ENCODE measurements at places on chromosomes 2 and 18.

DNA sequence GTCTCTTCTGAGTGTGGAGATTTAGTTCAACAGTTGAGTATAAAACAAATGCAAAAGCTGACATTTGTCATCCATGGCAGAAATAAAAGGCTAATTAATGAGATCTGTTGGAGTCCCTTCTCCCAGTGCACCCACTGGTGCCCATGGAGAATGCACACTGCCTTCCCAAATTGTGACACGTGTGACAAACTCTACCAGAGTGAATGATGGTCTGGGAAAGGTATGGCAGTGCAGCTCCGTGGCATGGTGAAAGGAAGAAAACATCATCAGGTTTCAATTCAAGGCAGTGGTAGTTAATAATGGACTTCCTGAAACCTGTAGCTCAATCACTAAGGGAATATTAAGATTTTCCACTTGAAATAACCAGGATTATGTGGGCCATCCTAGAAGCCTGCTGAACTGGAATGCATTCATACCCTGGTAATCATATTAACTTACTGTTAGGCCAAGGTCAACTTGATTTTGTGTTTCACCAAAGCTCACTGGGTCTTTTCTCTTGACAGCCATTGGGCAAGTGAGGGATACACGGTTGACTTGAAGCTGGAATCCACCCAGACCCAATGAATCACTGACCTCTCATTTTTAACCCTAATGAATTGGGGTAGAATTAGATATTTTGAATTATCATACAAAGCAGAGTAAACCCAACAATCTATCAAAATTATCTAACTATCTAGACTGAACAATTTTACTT is 167.6 kb downstream of the AFF3 start:
- DNase-seq = no peak

- DNase-seq = no peak
Observed at GRCh38 chr2:17557596-17557995, 17.1 kb downstream of the VSNL1 start.

GRCh38 chr2:191635333-191636234 is 42.4 kb upstream of the NABP1 start:
- no peak for DNase-seq

GRCh38 chr2:237456200-237456843 is 30.7 kb upstream of the MLPH start:
- no peak for DNase-seq

DNA sequence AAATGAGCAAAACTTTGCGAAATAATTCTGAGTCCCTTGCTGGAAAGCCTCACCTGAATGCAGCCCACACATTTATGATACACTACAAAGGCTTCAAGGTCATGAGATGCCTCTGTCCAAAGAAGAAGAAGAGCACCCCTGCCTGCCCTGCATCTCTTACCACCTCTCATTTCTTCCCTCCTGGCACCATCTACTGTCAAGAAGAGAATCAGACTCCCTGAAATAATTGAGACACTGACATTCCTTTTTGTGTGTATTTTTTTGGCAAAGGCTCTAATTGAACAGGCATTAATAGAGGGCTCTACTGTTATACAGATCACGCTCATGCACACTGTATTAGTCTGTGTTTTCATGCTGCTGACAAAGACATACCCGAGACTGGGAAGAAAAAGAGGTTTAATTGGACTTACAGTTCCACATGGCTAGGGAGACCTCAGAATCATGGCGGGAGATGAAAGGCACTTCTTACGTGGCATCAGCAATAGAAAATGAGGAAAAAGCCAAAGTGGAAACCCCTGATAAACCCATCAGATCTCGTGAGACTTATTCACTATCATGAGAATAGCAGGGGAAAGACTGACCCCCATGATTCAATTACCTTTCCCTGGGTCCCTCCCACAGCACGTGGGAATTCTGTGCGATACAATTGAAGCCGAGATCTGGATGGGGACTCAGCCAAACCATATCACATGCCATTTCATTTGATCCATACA is 176.3 kb downstream of the ALPK2 start:
- no peak for DNase-seq

GRCh38 chr2:15789381-15790062 is 150.8 kb upstream of the MYCN start:
- DNase-seq = no peak

GRCh38 chr18:63119647-63120046 is 199.9 kb downstream of the BCL2 start:
- DNase-seq = no peak

DNA sequence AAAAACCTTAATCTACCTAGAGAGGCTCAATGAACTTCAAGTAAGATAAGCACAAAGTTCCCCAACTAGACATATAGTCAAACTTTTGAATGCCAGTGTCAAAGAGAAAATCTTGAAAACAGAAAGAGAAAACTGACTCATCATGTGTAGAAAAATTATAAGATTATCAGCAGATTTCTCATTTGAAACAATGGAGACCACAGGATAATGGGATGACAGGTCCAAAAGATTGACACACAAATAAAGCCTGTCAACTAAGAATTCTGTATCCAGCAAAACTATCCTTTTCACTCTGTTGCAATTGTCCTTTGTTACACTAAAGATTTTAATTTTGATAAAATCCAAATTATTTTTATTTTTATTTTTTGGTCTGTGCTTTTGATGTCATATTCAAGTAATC is 61.6 kb downstream of the COPS8 start:
- DNase-seq = no peak

- DNase-seq = no peak
Observed at GRCh38 chr2:1499033-1499795, 86.0 kb downstream of the TPO start.

DNA sequence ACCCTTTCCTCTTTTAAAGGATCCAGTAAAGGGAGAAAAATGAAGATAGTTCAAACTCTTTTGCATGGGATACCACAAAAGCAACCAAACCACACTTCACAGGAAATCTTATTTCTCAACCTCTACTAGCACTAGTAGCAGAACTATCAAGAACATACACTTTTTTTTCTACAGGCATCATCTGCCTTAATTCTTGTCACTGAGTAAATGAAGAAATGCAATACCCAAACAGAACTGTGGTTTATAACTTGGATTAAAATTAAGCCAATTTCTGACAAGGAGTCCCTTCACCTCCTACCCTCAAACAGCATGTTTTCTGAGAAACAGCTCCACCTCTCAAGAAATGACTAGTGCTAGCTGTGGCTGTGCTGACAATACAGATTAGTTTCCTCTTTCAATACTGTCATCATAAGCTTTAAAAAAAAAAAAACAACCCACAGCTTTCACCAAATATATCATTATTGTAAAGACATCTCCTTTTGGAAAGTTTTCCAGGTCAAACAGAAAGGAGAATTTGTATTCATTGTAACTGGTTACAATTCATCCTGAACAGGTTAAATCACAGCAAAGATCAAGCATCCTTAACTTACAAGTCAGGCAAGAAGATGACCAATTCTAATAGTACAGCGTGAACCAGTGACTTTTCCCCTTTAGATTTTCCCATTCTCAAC is 44.4 kb downstream of the PTPN2 start:
- peak; percentile 87 for DNase-seq

DNA sequence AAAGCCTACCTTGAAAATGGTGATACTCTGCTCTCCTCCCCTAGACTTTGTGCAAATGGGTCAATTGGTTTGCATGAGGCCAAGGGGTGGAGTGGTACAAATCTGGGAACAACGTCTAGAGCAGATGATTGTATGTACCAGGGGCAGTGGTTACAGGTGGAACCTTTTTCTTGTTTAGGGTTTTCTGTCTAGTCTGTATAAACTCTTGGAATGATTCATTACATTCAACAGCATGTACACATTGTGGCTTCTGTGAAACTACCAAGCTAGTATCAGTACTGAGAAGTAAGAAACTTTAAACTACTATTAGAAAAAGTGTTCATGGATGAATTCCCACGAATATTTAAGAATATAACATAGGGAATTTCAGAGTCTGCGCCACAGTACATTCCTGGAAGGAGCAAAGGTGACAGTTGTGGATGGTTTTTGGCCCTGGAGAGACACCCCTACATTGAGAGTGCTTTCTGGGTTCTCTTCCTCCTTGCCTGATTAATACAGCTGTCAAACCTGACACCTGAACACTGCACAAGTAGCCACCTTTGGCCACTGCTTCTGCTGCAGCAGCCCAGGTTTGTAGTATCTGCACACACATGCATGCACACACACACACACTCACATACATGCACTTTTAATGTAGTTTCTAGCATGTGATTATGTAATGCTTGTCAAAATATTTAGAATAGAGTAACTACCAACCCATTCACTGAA is 30.0 kb downstream of the CFAP221 start:
- DNase-seq = no peak

DNA sequence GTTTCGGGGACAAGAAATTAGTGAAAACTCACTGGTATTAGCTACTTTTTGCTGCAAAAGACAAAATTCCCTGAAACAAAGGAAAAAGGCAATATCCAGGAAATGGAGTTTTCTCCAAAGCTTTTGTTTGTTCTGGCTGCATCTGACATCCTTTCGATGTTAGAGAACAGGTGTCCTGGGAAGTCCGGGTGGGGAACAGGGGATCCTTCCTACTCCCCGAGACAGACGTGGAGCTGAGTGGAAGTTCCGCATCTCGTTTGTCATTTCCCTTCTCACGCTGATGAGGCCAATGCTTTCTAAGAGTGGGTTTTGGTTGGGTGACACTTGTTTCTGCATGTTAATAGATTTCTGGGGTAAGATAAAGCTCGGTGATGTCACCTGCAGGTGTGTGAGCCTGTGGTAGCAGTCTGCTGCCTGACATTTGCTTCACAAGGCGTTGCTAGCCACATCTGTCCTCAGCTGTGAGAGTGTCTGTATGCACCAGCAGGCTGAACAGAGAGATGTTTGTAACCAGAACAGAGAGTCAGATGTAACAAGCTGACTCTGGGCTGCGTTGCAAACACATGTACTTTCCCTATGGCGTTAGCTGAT is 125.9 kb downstream of the ACOXL start:
- no peak for DNase-seq

DNA sequence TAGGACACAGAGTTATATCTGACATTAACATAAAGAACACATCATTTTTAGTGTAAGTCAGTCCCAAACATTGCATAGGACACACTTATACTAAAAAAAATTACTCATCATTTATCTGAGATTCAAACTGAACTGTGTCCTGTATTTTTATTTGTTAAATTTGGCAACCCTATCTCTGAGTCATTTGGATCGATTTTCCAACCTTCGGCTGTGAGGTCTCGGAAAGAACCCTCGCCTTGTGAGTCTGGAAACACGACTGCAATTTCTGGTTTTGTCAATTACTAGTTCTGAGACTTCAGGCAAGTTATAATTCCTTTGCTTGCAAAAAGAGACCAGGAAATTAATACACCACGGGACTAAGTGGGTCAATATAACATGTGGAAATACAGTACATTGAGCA is 14.0 kb downstream of the ATP8B1 start:
- DNase-seq = no peak

GRCh38 chr18:28504066-28504465 is 327.1 kb upstream of the CDH2 start:
- DNase-seq = no peak

GRCh38 chr2:40513201-40513600 is 61.3 kb upstream of the SLC8A1 start:
- no peak for DNase-seq

GRCh38 chr2:71742953-71743601 is 289.7 kb downstream of the DYSF start:
- no peak for DNase-seq

DNA sequence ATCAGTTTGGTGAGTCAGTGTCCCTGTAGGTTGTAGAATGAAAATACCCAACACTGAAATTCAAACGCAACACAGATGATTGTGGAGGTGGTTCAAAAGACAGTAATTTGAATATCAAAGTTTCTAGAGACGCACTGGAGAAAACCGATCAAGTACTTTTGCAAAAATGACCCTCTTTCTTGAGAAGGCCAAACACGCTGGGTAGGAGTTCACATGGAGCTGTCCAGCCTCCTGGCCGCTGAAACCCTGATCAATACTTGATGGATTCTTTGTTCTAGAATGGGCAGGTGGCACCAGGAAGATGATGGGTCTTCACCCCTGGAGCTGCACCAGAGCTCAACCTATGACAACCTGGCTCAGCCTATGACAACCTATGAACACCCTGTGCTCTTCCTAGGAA is 39.7 kb upstream of the UBE2F start:
- DNase-seq = no peak

DNA sequence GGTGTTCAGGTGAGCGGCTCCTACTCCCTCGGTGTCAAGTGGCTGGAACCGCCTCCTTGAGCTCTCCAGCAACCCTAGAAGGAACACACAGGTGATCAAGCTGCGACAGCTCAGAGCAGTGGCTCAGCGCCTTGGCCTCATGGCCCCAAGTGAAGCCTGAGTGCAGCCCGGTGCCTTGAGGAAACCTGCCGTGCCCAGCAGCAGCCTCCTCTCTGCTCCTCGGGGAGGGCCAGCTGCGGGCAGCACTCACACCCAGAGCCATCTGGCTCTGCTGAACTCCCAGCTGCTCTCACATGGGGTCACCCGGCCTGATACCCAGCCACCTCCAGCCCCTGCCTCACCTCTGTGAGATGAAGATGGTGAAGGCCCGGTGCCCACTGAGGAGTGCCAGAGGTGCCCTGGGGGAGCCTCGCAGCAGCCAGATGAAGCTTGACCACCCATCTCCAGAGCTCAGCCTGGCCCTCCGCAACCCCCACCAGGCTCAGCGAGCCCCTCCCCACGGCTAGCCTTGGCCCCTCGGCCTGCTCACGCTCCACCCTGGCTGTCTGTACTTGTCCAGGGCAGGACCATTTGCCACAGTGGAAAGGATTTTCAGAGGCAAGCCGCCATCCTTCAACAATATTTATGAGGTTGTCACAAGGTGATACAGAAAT is 70.6 kb upstream of the RAB6C start:
- DNase-seq = no peak

DNA sequence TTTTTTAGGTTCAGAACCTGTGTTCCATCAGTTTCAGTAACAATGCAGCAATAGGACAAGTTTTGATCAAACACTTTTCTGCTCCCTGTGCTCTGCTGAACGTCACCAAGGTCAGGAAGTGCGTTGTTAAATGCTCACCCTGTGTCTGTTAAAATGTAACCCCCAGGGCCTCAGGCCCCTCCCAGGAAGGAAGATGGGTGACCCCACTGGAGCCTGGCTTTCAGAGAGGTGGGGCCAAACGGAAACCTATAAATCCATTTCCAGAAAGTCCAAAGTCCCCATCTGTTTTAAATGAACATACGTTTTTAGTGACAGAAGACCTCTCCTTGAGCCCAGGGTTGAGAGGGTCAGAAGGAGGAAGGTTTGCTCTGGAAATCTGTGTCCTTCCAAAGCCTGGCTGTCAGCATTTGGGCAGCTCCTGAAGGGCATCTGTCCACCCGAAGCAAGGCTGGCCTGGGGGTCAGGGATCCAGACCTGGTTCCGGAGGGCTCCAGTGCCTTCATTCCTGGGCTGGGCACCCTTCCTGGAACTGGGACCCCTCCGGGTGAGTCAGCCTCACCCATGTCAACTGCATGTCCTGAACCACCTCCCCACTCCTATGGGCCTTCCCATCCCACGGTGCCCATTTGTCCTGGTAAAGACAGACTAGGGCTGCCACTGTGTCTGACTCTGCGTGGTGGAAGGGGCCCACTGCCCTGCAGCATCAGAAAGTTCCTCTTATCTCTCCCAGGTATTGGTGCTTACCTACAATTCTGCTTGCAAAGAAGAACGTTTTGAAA is 117.4 kb upstream of the COPS8 start:
- DNase-seq = no peak

GRCh38 chr2:96806468-96807126 is 9.5 kb upstream of the CNNM3 start:
- no peak for DNase-seq

Measured in GF-D8 (cell line).